Stimulated activated CD4-positive, alpha-beta T cell treated with anti-CD3 and anti-CD28 coated beads, Interleukin-15, amount 100 ng/mL, for 1 hour (primary cell): ENCODE measurements at places on chromosomes 5 and 9.

DNA sequence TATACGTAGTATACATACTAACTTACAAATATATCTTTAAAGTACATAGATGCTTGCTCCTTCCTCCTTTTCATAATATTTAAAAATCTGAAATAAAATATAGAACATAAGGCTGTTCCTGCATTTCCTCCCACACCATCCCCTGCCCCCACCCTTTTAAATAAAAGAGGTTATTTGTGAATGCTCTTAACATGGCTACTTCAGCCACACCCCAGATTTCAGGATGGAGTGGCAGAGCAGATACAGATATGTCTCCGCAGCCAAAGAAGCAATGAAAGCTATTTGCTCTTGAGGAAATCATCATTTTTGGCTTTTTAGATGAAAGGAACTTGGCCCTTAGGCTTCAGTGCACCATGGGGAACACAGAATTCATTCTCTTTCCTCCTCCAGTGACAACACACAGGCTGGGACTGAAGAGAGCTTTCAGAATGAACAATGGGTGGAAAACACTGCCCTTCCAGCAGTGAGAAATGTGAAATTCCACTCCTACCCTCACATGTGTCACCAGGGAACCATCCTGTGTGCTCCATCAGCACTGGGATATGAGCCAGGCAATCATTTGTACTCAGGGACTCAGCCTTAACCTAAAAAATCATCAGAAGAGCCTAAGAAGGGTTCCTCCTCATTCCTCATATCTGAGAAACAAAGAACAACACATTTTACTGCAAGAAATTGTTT lies 134.3 kb downstream of the PPP2R2B start:
- no peak for DNase-seq

GRCh38 chr9:79583952-79584654 lies 12.3 kb downstream of the TLE4 start:
- no peak for DNase-seq

GRCh38 chr5:126120939-126121338 lies 302.3 kb upstream of the GRAMD2B start:
- DNase-seq: no peak

GRCh38 chr5:146173597-146173996 lies 8.9 kb downstream of the LARS1 start:
- no peak for DNase-seq

DNA sequence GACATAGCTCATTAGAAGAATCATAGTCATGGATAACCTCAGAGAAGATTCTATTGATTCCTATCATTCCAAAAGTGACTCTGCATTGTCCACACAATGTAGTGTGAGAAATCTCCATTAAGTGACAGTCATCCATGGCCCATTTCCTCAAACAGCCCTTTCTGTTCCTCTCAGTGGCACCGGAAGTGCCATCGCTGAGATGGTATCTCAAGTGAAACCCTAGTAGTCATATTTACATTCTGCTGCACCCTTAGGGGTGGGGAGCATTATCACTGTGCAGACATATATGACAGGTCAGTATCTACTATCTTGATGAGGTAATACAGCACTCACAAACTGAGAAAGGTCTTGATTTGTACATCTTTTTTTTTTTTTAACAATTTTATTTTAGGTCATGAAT lies 55.4 kb upstream of the MIER3 start:
- DNase-seq: no peak

- no peak for DNase-seq
These were observed 19.2 kb downstream of the GSN start for GRCh38 chr9:121286973-121287741.

GRCh38 chr5:65799857-65800256 lies 77.9 kb downstream of the NLN start:
- no peak for DNase-seq

DNA sequence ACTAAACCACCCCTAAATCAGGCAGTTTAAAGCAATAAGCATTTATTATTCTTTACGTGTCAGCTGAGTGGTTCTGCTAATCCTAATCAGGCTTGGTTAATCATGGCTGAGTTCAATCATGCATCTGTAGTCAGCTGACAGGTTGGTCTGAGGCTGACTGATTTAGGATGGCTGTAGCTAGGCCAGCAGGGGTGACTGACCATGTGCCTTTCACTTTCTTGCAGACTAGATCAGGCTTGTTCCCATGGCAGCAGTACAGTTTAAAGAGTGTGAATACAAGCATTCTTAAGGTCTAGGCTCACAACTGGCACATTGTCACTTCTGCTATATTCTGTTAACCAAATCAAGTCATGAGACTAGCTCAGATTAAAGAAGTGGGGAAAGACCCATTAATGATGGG lies 16.1 kb upstream of the MPDZ start:
- no peak for DNase-seq

GRCh38 chr5:137201876-137202275 lies 297.2 kb downstream of the SPOCK1 start:
- no peak for DNase-seq

- DNase-seq: no peak
These were observed 6.8 kb upstream of the PRUNE2 start for GRCh38 chr9:76912636-76913275.

DNA sequence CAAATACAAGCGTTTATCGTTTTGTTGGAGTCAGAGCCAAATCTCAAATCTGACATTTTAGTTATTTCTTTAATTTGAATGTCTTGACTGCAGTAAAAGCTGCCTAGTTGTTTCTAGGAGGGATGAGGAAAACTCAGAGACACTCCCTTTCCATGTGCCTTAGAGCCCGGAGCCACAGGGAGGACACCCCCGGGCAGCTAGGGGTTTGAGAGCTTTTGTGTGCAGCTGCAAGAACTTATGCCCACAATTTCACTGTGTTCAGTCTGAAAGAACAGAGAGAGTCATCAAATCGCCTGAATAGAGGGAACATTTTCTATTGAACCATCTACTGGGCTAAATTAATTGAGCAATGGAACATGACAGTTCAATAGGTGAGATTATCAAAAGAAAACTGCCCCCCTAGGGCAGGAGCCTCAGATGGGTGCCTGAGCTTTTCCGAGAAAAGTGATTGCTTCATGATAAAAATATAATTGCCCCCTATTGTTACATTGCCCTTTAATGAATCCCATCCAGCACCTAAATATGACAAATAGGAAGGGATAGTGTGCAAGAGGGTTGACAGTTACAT lies 709.3 kb upstream of the RGMB start:
- DNase-seq: no peak

DNA sequence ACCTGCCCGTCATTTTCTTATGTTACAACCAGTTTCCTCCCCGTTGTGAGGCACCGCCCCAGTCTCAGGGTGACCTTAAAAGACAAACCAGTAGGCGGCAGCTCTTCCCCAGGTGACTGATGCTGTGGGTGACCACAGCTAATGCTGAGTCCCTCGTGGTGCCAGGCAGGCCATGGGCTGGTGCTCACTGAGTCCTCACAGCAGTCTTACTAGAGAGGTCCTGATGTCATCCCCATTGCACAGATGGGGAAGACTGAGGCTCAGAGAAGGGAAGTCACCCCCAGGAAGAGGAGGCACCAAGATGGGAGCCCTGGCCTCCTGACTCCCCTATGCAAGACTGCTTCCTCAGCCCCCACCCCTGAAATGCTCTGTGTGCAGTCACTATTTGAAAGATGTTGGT lies 978 bp downstream of the CFAP157 start:
- no peak for DNase-seq

- no peak for DNase-seq
These were observed 547.3 kb upstream of the ZNF608 start for GRCh38 chr5:125293726-125294125.

- DNase-seq: no peak
These were observed 9.4 kb upstream of the GABRA6 start for GRCh38 chr5:161676103-161676502.

DNA sequence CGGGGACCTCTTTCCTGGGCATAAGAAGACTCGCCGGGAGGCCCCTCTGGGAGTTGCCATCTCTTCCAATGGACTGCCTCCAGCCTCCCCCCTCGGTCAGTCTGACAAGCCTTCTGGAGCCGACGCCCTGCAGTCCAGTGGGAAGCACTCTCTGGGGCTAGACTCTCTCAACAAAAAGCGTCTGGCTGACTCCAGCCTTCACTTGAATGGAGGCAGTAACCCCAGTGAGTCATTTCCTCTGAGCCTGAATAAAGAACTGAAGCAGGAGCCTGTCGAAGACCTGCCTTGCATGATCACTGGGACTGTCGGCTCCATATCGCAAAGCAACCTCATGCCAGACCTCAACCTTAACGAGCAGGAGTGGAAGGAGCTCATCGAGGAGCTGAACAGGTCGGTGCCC lies 28.4 kb upstream of the LTC4S start:
- DNase-seq: no peak

GRCh38 chr5:3276896-3277295 lies 318.7 kb upstream of the IRX1 start:
- DNase-seq: no peak

DNA sequence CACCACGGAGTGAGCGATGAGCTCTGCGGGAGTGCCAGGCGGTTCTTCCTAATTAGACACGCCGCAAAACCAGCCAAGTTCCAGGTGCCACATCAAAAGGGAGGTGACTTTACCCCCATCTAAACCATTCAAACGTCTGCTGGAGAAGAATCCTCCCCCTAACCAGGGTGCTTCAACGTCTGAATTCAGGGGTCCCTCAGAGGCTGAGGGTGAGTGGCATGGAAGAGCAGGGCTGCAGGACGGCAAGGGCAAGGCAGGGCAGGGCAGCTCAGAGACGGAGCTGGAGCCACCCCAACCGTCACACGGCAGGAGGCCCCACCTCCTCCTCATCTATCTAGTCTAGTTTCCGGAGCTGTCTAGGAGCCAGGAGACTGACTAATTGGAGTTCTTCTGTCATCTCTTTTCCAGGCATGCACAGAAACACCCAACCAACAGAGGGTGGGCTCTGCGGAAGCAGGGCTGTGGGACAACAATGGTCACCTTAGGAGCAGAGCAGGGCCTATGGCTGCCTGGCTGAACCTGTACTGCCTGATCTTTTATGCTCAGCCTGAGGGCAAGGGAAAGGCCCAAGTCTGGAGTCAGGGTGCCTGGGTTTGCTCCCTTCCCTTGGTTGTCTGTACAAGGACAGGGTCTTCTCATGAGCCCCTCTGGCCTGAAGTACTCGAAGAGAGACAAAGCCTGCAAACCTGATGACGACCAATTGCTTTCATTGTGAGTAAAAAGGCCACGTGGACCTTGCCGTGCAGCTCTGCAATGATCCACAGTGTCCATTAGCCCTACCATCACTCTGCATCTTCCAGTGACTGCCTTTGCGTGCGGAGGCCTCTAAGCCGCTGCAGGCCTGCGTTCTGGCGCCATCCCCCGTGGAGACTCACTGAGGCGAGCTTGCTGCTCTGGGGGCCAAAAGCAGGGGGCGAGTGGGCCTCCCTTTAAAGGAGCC lies 81.0 kb upstream of the SLC25A51 start:
- no peak for DNase-seq

- DNase-seq: no peak
These were observed 1399.2 kb upstream of the CDH6 start for GRCh38 chr5:29794141-29794787.

DNA sequence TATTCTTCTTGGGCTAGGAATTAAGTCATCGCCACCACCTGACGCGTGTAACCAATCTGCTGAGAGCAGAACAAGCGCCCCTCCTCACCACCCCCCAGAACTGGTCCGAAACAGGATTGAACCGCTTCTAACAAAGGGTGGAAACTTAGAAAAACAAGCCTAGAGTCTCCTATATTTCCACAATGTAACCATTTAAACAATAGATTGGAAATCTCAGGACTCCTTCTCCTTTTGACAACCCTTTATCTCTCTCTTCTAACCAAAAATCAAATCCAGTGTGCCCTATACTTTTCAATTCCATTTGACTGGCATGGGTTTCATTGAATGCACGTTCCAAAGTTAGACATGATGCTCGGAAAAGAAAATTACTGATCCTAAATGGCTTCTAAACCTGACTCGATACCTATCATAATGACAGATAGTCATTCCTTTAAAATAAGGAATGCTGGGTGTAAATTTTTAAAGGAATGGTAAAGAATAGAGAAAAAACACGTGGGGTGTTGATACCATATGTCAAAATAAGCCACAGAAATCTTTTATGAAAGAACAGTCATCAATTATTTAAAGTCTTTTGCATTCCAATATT lies 1.2 kb downstream of the ARRDC3 start:
- peak; percentile 42 for DNase-seq

- no peak for DNase-seq
These were observed 34.4 kb upstream of the ELL2 start for GRCh38 chr5:95995962-95996489.

DNA sequence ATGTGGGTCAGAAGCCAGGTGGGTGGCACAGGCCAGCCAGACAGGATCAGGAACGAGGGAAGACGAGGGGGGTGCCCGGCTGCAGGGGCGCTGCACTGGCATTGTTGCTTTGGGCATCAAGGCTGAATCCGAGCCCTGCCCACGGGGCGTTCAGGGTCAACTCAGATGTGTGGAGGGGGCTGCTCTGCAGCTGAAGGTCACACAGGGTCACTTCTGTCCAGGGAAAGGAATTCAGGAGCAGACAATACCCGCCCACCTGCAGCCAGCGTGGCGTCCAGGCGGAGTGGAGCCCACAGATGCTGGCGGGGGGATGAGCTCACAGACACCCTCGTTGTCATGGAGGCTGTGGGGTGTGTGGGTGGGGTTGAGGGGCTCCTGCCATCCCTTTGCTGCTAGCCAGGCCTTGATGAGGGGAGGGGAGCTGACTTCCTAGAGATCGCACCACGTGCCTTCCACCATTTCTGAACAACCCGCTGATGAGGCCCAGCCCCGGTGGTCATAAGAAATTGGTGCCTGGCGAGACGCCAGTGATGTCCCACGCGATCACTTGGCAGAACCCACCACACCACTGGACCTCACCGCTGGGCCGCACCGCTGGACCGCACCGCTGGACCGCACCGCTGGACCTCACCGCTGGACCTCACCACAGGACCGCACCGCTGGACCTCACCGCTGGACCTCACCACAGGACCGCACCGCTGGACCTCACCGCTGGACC lies 31.2 kb downstream of the MRPL36 start:
- DNase-seq: no peak

DNA sequence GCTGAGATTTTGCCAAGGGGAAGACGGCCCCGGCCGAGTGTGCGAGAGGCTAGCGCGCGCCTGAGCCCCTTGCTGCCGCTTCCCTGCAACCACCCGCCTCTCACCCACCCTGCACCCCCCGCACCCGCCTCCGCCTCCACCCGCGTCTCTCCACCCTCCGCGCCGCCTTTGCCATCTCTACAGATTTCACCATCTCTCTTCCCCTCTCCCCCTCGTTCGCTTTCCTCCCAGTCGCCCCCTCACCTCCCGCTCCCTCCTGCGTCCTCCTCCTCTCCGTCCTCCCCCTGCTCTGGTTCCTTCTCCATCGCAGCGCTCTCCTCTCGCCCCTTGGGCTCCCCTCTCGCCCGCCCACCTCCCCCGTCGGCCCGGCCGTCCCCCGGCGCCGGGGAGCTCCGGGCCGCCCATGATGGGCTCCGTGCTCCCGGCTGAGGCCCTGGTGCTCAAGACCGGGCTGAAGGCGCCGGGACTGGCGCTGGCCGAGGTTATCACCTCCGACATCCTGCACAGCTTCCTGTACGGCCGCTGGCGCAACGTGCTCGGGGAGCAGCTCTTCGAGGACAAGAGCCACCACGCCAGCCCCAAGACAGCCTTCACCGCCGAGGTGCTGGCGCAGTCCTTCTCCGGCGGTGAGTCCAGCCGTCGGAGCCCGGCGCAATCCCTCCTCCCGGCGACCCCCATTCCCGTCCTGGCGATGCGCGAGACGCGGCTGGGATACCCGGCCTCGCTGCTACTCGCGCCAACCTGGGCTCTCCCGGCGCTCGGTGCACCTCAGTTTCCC lies at the start of gene PRDM12:
TSS of gene PRDM12 (plus strand) at position 344 of the 778 bp plus-strand sequence. CDS start at position 404, 60 bp downstream.
- DNase-seq: no peak
